ENCODE measurements at places on chromosomes 5 and 9.

DNA sequence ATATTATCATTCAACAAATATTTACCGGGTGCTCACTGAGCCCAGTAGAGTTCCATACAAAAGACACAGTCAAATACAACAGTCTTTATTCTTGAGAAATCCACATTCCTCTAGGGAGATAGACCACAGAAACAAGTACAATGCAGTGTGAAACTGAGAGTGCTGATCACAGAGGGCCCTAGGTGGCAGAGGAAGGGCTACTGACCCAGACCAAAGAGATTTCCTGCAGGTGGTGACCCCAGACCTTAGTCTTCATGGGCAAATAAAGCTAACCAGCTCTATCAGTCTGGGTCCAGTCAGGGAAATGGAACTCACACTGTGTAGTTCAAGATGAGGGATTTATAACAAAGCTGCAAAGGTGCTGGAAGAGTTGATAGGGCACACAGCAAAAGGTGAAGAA lies 110.4 kb upstream of the SLC27A6 start:
- DNase-seq: no peak

DNA sequence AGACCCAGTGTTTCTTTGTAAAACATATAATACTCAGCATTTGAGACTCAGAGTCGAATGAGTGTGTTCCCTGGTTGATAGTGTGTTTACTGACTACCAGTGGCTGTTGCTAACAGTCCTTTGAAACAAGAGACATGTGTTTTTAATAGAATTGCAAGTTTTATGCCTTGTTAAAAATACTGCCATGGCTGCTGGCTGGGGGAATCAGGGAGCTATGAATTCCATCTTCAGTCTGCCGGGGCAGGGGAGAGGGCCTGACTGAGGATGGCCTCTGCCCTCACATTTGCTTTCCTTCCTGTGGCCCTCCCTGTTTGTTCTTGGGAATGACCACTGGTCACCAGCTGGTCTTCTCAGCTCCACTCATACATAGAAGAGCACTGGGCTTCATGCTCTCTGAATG lies 63.8 kb downstream of the PDZD2 start:
- no peak for DNase-seq

DNA sequence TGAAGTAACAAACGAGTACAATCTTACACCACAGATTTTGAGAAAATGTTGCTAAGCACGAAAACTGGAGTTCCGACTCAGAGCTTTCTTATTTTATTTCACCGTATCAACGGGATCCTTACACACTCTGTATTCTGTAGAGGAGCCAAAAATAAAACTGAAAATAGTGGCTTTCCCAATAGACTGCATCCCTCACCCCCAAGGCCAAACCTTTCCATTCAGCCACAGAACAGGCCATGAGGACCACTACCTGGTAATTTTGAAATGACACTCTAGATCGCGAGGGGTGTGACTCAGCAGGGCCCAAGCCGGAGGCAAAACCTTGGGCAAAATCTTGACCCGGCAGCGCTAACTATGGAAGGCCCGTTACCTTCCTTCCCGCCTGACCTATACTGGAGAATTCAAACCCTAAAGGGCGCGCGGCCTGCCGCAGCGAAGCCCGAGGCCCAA lies 432 bp downstream of the HSPA9 start:
- DNase-seq: no peak

DNA sequence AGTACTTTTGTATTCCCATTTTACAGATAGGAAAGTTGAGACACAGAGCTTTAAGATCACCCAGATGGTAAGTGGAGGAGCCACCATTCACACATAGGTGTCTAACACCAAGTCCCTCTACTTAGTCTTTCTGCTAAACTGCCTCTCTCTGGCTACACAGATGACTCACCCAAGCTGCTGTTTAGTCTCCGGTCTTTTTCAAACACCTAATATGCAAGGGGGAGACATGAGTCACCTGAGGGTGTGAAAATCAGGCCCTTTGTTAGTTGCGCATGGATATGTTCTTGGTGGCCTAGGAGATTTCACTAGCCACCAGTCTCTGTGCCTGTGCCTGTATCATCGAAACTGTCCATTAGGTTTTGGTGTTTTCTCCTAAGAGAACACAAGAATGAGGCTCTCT lies 117.8 kb downstream of the MAST4 start:
- DNase-seq: no peak

DNA sequence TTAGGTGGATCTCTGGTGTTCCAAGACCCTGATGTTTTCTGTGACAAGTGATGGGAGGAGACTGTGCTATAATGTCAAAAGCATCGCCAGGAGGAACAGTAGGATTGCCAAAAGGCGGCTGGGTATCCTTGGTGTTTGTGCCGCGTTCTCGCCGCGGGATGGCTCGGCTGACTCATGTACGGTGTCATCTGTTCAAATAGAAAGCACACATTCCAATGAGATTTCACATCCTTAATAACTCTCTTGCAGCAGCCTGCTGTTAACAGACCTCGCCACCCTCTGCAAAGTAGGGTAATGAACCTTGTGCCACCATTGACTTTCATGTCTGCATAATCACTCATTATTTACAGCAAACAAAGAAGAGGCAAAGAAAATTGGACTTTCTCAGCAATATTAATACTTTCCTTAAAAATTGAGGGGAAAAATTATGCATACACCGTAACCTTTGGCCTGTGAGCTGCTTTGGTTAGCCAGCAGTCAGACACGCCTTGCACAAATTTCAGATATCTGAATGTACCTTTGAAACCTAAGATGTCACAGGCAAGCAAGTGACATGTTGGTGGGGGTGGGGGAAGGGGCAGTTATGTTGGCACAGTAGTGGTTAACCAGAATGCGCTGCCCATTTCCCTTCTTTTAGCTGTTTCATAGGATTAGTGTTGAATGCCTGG lies 289.4 kb downstream of the EFNA5 start:
- no peak for DNase-seq

DNA sequence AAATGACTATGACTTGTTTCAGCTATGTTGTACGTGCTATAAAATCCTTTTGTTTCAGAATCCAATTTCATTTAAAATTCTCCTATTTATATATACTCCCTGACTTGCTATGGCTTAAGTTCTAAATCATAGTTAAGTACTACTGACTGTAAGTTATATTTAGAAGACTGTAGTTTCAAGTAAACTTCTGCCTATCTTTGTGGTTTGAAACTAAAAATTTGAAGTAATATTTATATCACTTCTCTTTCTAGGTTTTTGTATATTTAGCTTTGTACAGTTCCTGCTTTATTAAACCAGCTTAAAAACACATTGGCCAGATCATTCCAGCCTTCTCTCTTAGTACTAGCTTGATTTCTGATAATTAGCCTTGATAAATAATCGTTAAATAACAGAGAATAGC lies 196.3 kb downstream of the MLLT3 start:
- DNase-seq: no peak

DNA sequence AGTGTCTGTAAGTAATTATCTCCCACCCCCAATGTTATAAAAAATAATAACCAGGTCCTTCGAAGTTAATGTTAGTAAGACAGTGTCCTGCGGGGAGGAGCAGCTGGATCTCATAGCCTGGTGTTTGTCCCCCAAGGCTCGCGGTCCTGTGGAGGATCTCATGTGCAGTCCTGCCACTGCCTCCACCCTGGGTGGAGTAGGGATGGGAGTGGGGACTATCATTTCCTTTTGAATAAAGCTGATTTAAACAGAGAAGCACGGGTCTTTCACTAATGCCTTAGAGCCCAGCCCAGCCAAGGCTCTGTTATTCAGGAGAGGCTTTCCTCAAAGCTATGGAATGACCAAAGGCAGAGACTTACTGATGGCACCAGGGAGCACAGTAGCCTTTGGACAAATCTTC lies 40.2 kb downstream of the SUB1 start:
- no peak for DNase-seq

GRCh38 chr5:62578540-62578939 lies at the start of gene LRRC70:
Gene LRRC70 (plus strand): TSS chr5:62578819. CDS start chr5:62579439, 620 bp downstream.
- DNase-seq: peak; percentile 13

- no peak for DNase-seq
These were observed 27.8 kb downstream of the LAMC3 start for GRCh38 chr9:131036529-131037334.

GRCh38 chr9:3200331-3200774 lies 325.4 kb downstream of the RFX3 start:
- DNase-seq: no peak

- DNase-seq: no peak
These were observed 174.5 kb upstream of the DAP start for GRCh38 chr5:10935536-10935935.

GRCh38 chr5:160169326-160169725 lies 50.1 kb upstream of the PWWP2A start:
- no peak for DNase-seq

DNA sequence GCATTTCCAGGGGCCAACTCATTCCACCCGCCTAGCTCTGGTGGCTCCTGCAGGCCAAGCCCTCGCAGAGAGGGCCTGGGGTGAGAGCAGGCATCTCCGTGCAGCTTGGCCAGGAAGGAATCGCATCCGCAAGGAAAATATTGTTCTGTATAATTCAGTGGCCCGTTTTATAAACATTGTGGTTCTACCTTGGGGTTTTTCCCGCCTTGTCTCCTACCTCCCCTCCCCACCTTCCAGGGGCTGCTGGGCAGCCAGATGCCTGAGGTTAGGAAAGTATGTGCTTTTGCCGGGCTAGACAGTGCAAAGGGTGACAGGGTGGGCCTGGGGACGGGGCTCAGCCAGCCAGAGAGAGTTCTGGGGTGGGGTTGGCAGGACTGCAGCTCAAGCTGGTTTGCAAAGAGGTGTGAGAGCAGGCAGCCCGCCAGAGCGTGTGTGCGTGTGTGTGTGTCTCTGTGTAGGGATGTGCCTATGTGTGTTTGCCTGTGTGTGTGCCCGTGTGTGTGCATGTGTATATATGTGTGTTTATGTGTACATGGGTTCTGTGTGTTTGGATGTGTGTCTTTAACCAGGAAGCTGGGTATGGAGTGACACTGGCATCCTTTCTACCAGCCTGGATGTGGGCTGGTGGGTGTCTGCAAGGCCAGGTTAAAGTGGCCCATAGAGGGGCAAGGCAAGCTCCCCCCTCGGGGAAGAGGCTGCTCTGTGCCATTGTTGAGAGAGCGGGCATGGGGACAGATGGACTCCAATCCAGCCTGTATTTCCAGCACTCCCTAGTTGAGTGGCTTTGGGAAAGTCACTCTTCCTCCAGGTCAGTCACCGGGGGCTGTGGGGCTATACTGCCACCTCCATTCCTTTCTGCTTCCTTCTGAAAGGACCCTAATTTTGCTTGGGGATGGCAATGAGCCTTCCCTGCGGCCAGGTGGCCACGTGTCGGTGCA lies 10.6 kb upstream of the SLC2A6 start:
- no peak for DNase-seq

DNA sequence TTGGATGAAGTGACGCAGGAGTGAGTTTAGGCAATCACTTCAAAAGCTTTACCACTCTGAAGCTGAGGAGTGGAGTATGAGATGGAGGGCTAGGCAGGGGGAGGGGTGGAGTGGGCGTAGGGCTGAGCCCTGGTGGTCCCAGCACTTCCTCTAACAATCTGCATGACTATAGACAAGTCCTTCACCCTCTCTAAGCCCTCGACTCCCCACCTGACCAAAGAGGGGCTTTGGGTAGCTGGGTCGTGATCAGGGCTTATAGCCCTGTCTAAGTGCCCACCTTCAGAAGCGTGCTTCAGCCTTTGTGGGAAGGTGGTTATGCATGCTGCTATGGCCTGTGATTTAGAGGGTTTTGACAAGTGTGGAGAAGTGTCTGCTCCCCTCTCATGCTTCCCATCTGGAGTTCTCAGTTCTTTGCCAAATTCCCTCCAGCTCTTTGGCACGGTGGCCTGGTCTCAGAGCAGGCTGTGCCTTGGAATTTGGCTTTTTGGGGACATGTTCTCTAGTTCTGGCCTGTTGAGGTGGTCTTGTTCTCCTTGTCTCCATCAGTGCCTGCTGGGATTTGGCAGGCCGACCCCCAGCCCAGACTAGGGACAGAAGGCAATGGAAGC lies 53.0 kb downstream of the ACTBL2 start:
- no peak for DNase-seq

All from activated CD4-positive, alpha-beta T cell treated with anti-CD3 and anti-CD28 coated beads for 4 hours (primary cell).